Stimulated activated CD4-positive, alpha-beta T cell treated with anti-CD3 and anti-CD28 coated beads, Interleukin-4, amount 100 ng/mL, for 48 hours (primary cell): ENCODE measurements at places on chromosomes 1 and 21.

GRCh38 chr21:31164713-31165694 is 126.7 kb upstream of the KRTAP19-8 start:
- DNase-seq: no peak

GRCh38 chr21:43643193-43643592 is 16.1 kb downstream of the HSF2BP start:
- DNase-seq: no peak

- no peak for DNase-seq
Observed at GRCh38 chr1:96820671-96821070, 99.1 kb downstream of the PTBP2 start.

- DNase-seq: no peak
Observed at GRCh38 chr1:57464756-57465155, 40.9 kb upstream of the DAB1 start.
